Upper lobe of left lung (tissue), 6 donors: ENCODE measurements at places on chromosomes 1 and 21. TPM values are rescaled to one million over a fixed set of nuclear protein-coding genes. Genes with fewer than 3 reads are reported as not detected.

GRCh38 chr1:228213917-228214808, 6.3 kb downstream of the OBSCN start:
- DNase-seq = peak; percentile 86

DNA sequence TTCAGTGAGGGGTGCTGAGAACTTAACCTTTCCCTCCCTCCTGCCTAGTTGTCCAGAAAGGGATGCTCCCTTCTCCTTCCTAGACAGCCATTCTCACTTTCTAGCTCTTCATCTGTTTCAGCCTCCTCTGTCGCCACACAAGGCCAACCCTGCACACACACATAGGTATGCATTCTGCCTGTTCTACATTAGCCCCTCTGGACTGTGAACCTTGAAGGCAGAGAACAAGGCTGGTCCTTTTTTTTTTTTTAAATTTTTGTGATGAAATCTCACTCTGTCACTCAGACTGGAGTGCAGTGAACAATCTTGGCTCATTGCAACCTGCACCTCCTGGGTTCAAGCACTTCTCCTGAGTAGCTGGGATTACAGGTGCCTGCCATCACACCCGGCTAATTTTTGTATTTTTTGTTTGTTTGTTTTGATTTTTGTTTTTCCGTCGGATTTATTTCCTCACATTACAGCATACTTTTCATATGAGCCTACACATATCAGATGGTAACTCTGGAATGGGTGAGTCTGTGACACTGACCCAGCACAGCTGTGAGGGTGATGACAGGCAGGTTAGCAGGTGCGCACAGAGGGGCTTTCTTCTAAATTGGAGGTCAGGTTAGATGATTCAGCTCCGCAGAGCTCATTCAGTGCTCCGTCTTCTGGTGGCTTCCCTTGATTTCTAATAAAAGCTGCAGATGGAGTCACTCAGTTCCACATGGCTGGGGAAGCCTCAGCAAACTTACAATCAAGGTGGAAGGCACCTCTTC, 4.9 kb upstream of the AKR1A1 start:
- DNase-seq = no peak

DNA sequence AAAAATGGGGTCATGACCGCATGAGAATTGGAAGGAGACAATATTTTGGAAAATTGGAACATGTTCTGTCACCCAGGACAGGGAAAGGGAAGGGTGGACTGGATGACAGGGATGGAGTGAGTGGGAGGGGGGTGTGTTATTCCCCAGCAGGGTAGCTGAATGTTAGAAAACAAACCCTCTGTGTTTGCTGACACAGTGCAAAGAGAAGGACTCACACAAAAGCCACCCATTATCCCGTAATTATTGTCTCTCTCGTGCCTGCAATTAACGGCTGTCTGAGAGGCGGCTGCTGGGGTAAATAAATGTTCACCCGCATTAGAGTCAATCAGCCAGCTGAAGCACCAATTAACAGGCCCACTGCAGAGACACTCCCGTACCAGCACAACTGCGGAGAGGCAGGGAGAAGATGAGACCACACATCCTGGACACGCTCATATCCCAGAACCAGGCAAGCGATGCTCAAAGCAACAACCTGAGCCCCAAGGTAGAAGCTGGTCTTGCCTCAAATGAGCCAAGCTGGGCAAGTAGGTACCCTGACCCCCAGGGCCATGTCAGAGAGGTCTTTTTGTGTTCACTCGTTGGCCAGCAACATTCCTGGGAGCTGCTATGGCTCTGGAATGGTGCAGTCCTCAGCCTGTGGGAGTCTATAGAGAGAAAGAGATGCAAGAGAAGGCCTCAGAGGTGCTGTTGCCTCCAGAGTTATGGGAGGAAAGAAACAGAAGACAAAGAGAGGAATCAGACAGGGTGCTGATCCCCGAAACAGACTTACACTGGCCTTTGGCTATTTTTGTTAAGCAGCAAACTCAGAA, 19.4 kb downstream of the PLEKHA6 start:
- no peak for DNase-seq

DNA sequence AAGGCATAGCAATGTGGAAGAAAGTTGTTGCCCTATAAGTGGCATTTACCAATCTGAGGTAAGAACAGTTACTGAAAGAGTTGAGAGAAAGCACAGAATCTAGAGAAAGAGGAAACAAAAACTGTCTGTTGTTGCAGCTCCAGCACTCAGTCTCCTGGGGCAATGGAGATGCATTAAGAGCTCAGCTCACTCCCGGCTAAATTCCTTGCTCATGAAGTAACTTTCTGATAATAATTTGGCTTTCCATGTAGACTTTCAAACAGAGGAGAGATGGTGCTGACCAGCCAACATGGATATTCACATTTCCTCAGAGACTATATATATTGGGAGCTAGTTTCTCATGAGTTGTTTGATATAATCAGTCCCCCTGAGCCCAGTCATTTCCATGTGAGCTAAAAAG, 135.3 kb downstream of the GDAP2 start:
- DNase-seq = no peak

GRCh38 chr1:202155478-202156021, 4.9 kb downstream of the PTPN7 start:
- no peak for DNase-seq

DNA sequence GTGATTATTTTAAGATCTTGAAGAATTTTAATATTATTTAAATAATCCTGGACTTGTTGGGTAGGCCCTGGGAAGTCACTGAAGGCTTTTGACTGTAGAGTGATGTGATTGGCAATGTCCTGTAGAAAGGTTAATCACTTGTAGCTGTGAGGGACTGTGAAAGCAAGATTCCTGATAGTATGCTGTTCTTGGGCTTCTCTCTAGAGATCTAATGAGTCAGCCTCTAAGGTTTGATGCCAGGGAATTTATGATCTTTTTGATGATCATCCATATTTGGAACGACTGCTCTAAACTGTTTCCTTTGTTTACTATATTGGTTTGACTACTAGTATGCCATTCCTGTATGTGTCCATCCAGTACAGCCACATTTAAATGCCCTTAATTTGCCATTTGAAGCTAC, 56.5 kb downstream of the CAMSAP2 start:
- DNase-seq = no peak

- DNase-seq = no peak
Measured at GRCh38 chr1:2110191-2110737, 60.1 kb downstream of the PRKCZ start.

DNA sequence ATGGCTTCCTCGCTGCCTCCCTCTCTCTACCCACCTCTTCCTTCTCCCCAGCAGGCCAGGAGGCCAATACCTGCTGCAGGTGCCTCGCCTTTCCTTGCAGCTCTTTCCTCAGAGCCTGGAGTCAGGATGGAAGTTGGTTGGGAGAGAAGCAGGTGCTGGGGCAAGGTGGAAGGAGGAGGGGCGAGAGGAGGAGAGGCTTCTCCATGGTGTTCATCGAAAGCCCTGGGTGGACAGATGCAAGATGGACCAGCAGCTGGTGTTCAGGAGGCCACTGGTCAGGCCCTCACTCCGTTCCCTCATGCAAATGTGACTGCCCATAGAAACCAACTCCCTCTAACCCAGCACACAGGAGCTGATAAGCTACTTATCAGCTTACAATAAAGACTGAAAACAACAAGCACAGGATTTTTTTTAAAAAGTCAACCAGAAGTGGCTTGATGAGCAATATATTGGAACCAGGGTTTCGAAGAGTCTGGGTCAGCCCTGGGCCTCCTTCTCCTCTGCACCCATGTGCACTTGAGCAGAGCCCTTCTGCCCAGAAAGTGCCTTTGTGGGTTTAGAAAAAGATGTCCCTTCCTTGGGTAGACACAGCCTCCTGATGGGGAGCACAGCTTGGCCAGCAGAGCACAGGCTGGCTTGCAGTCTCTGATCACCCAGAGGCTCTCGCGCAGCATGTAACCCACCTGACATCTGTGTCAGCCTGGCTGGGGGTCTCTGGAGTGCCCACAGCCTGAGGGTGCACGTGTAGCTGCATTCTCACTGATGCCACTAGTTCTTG, 16.6 kb upstream of the GSTM4 start:
- no peak for DNase-seq

DNA sequence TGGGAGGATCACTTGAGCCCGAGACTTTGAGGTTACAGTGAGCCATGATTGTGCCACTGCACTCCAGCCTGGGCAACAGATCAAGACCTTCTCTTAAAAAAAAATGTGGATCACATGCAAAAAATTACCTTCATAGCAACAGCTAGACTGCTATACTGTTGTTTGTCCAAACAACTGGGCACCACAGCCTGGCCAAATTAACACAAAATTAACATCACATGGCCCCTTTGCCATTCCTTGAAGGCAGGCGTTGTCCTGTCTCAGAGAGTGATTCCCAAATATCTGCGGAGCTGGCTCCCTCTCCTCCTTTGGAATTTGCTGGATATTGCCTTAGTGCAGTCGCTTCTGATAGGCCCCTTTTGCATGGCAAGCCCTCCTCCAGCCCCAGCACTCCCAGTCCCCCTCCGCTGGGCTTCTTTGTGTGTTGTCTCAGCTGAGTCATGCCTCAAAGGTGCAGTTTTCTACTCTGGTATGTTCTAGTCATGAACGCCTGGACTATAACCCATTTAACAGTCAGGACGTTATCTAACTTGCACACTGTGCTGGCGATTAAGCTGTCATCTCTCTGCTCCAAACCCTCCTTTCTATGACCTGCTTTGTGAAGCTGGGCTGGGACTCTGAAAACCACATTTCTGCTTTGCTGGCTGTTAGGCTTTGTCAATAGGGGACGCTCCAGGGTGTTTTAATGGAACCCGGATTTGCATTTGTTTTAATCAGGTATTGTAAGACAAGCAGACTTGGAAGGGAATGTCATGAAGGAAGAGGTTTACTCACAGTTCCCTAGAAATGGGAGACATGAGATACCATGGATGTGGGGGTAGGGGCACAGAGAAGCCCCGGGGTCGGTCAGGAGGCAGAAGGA, 20.1 kb upstream of the HPCAL4 start:
- DNase-seq = no peak

- DNase-seq = no peak
Measured at GRCh38 chr1:150267896-150268295, 920 bp downstream of the APH1A start.

- peak; percentile 92 for DNase-seq
Measured at GRCh38 chr1:160083968-160084770, 2.8 kb downstream of the KCNJ9 start.

DNA sequence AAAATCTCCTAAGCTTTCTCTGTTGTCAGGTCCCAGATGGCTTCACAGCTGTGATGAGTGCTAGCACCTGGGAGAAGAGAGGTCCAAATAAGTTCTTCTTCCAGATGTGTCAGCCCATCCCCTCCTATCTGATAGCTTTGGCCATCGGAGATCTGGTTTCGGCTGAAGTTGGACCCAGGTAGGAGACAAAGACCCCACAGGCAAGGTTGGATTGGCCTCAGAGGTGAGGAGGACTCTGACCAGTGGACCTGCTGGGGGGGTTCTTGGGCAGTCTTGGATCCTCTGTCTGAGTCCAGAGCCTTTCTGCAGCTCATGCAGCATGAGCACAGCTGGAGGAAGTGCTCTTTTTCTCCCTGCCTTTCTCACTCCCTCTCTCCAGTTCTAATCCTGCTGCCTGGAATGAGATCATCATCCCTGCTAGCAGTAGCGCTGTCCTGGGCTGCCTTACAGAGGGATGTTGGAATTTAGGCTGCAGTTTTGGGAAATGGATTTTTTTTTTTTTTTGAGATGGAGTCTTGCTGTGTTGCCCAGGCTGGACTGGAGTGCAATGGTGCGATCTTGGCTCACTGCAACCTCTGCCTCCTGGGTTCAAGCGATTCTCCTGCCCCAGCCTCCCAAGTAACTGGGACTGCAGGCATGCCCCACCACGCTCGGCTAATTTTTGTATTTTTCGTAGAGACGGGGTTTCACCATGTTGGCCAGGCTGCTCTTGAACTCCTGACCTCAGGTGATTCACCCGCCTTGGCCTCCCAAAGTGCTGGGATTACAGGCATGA, 7.1 kb downstream of the RNPEP start:
- DNase-seq = no peak

DNA sequence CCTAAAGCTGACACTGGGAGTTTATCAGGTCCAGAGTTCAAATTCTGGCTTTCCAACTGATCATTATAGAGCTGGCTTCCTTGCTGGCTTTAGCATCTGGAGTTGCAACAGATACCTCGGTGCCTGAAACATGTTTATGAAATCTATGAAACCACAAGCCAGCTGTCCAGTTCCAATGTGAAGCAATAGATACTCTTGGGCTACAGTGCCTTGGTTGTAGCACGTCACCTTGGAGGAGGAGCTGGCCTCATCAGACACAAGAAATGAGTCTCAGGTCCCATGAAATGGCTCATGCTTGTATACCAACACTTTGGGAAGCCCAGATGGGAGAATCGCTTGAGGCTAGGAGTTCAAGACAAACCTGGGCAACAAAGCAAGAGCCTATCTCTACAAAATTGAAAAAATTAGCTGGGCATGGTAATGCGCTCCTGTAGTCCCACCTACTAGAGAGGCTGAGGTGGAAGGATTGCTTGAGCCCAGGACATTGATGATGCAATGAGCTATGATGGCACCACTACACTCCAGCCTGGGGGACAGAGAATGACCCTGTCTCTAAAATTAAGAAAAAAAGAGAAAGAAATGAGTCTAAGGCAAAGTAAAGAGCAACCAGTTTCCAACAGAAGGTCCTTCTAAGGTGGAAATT, 132.5 kb upstream of the ZNF648 start:
- DNase-seq = peak; percentile 65

Gene GJA4
- 18.8 TPM for total RNA-seq

Gene MAP1LC3C
- total RNA-seq = 8.3 TPM

Gene NBPF9
- total RNA-seq = 44.0 TPM

Gene DAB1
- total RNA-seq = not detected

Gene MROH7
- 1.8 TPM for total RNA-seq

Gene DVL1
- total RNA-seq = 205 TPM

Gene IL24
- total RNA-seq = not detected

Gene PPM1J
- total RNA-seq = not detected

Gene PSRC1
- total RNA-seq = 1.5 TPM

Gene TRIM67
- not detected for total RNA-seq

Gene EDARADD
- 0.46 TPM for total RNA-seq
